Testis (tissue), 5 donors: ENCODE measurements at places on chromosomes 5 and 9. TPM values are rescaled to one million over a fixed set of nuclear protein-coding genes. Genes with fewer than 3 reads are reported as not detected.

- no peaks in the 10 kb centered on the region for H3K27me3 ChIP-seq
- no peaks in the 10 kb centered on the region for H3K36me3 ChIP-seq
- H3K27ac ChIP-seq: no peak overlapping the region
- no peaks in the 10 kb centered on the region for H3K4me1 ChIP-seq
- no peak for DNase-seq
- no peak overlapping the region for H3K4me3 ChIP-seq
These were observed 34.8 kb upstream of the FAM120A start for GRCh38 chr9:93416530-93417235.

GRCh38 chr5:13989832-13990231 lies 45.3 kb upstream of the DNAH5 start:
- DNase-seq: no peak
- H3K4me1 ChIP-seq: no peaks in the 10 kb centered on the region
- H3K27ac ChIP-seq: no peak overlapping the region
- no peak overlapping the region for H3K4me3 ChIP-seq
- H3K36me3 ChIP-seq: no peaks in the 10 kb centered on the region

DNA sequence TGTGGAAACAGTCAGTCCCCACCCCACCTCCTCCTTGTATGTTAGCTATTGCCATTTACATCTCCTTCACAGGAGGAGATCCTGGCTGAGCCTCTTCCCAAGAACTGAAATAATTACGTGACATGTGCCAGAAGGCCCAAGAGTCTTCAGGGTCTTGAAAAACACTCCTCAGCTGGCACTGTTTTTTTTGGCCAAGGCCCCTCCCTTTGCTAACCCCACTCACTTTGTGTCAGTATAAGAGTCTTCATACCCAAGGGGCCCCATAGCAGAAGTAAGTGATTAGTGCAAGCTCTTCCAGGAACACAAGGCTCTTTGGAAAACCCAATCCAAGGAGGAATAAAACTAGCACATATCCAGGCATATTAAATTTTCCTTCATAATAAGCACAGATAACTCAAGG lies 5.7 kb upstream of the LARP1 start:
- H3K27me3 ChIP-seq: no peaks in the 10 kb centered on the region
- H3K4me1 ChIP-seq: peaks cover 13% of the 10 kb centered on the region
- no peak for DNase-seq
- no peak overlapping the region for H3K4me3 ChIP-seq
- no peak overlapping the region for H3K27ac ChIP-seq

DNA sequence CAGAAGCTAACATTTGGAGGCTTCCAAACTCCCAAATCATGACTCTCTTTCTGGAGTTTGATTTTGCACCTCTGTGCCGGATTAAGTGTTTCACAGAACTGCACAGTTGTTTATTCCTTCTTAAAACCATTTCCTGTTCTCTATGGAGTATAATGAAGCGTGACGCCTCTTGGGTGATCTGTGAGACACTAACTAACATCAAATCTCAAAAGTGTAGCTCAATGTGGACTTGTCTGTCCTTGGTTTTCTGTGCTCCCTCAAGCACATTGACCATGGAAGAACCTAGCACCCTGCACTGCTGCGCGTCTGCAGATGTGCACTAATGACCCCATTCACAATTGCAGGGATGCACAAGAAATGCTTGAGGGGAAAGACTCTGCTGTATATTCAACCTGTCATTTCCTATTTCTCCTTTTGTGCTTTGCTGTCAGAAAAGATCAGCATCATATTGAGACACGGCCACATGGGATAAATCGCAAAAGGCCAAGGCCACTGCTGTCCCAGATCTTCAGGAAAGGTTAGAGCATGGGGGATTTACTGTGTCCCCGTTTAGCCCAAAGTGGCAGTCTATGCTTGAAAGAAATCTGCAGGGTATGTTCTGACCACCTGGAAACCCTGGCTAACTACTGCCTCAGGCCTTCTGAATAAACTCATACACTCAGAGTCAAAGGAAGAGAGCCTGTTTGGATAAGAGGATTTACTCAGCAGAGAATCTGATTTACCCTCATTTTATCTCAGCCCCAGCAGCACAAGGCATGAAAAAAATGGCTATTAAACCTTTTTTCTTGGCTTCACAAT lies 109.6 kb downstream of the BAAT start:
- DNase-seq: no peak
- no peaks in the 10 kb centered on the region for H3K36me3 ChIP-seq
- H3K27me3 ChIP-seq: no peaks in the 10 kb centered on the region
- no peak overlapping the region for H3K4me3 ChIP-seq

DNA sequence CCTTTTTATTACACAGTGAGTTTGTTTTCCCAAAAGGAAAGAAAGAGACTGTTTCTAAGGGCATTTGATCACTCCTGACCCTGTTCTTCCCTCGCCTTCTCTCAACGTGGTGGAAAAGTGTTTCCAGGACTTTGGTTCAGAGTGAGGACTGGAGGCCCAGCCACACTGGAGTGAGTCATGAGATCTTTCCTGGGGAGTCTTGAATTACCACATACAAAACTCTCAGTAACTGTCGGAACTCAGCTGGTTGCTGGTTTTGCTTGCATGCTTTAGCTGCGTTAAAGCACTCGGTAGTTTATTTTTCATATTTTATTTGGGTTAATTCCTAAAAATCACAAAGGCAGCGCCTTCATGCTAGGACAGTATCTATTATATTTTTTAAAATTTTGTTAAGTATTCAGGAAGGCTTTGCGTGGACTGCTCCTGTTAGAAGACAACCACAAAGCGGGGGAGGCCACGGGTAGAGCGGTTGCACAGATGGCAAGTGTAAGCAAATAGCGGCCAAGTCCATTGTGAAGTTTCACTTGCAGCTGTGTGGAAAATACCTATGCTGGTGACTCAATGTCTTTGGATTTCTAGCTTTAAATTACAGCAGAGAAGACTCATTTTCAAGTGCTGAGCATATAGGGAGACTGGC lies 77.7 kb downstream of the ARSB start:
- H3K4me1 ChIP-seq: peaks cover 7% of the 10 kb centered on the region
- no peaks in the 10 kb centered on the region for H3K36me3 ChIP-seq
- DNase-seq: no peak
- H3K27me3 ChIP-seq: no peaks in the 10 kb centered on the region

GRCh38 chr5:4479426-4479825 lies 660.7 kb upstream of the ADAMTS16 start:
- DNase-seq: no peak
- no peaks in the 10 kb centered on the region for H3K36me3 ChIP-seq
- no peaks in the 10 kb centered on the region for H3K4me1 ChIP-seq

DNA sequence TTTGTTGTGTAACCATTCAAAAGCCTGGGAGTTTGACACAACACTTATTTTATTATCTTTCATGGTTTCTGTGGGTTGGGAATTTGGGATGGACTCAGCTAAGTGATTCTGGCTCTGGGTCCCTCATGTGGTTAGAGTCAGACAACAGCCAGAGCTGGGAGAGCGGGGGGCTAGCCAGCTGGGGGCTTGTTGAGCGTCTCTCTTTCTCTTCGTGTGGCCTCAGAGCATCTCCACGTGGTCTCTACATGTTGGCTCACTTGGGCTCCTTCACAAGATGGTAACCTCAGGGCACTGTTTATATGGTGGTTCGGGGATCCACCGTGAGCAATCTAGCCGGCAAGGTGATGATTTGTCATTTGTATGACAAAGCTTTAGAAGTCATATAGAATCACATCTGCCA lies 73.6 kb downstream of the FSTL4 start:
- no peaks in the 10 kb centered on the region for H3K27me3 ChIP-seq
- no peaks in the 10 kb centered on the region for H3K4me1 ChIP-seq
- no peaks in the 10 kb centered on the region for H3K36me3 ChIP-seq
- DNase-seq: no peak
- no peak overlapping the region for H3K4me3 ChIP-seq

IL9 gene
- not detected for polyA plus RNA-seq

- DNase-seq: peak; percentile 32
- H3K36me3 ChIP-seq: no peaks in the 10 kb centered on the region
- H3K4me3 ChIP-seq: peak overlapping the region; percentile 49
These were observed 412 bp downstream of the FGF18 start for GRCh38 chr5:171419688-171420430.

GRCh38 chr5:109876941-109877669 lies 187.4 kb downstream of the MAN2A1 start:
- DNase-seq: no peak
- no peak overlapping the region for H3K4me3 ChIP-seq
- no peaks in the 10 kb centered on the region for H3K36me3 ChIP-seq

ST6GALNAC4 gene
- polyA plus RNA-seq: 10.3 TPM

GRCh38 chr5:82613891-82614290 lies 335.7 kb upstream of the RPS23 start:
- no peak for DNase-seq
- H3K4me3 ChIP-seq: no peak overlapping the region
- H3K27ac ChIP-seq: no peak overlapping the region
- no peaks in the 10 kb centered on the region for H3K27me3 ChIP-seq
- H3K36me3 ChIP-seq: no peaks in the 10 kb centered on the region

SLC46A2 gene
- polyA plus RNA-seq: 1.9 TPM

DNA sequence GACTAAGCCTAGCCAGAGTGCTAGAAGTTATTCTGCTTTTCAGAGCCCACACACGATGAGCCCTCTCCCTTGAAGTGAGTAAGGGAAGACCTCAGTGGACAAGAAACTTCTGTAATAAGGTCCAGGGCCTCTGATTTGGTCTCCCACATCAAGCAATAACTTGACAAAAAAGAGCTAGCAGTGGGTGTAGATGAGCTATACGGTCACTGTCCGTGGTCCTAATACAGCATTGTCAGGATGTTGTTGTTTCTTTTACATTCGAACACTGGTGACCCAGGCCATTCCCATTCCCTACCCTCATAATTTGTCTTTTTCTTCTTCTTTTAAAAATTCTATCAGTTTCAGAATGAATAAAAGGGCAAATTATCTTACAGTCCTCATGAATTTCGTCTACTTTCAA lies 5.2 kb downstream of the PCSK1 start:
- no peaks in the 10 kb centered on the region for H3K4me1 ChIP-seq
- no peak for DNase-seq
- H3K36me3 ChIP-seq: no peaks in the 10 kb centered on the region
- no peak overlapping the region for H3K27ac ChIP-seq

GRCh38 chr5:144156767-144157171 lies 13.7 kb downstream of the YIPF5 start:
- no peaks in the 10 kb centered on the region for H3K36me3 ChIP-seq
- no peaks in the 10 kb centered on the region for H3K27me3 ChIP-seq
- no peak for DNase-seq
- no peak overlapping the region for H3K4me3 ChIP-seq
- no peaks in the 10 kb centered on the region for H3K4me1 ChIP-seq

DNA sequence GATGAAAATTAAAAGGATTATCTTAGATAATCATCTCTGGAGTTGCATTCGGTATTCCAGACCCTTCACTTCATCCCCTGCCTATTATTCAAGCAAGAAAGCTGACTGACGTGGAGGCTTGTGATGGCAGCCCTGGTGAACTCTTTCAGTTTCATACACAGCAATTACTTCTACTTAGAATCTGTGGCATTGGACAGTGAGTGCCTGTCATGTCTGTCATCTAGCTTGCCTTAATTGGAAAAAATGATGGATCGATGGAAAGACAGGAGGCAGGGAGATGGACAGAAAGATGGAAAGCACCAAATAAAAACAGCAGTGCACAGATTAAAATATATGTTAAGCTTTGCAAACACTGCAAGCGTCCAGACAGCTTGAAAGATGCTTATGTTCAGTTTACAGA lies 1371.0 kb upstream of the CDH6 start:
- no peak overlapping the region for H3K27ac ChIP-seq
- H3K27me3 ChIP-seq: no peaks in the 10 kb centered on the region
- no peak for DNase-seq
- no peaks in the 10 kb centered on the region for H3K36me3 ChIP-seq
- no peak overlapping the region for H3K4me3 ChIP-seq

DNA sequence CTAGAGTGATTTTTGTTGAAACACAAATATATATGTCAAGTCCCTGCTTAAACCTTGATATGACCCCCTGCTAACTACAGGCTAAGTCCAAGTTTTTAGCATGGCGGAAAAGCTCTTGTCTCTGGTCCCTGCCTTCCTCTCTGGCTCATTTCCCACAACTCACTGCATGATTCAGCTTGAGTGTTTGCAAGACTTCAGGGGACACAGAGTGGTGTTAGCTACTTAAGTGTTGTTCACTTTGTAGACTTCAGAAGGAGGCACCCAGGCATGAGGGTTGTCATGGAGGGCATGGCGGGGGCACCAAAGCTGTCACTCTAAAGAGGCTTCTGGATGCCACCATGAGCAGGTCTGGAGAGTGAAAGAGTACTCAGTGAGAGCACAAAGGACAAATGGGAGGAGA lies 362.4 kb upstream of the ACTBL2 start:
- no peak for DNase-seq
- no peak overlapping the region for H3K4me3 ChIP-seq
- H3K36me3 ChIP-seq: no peaks in the 10 kb centered on the region
- H3K27me3 ChIP-seq: no peaks in the 10 kb centered on the region

DNA sequence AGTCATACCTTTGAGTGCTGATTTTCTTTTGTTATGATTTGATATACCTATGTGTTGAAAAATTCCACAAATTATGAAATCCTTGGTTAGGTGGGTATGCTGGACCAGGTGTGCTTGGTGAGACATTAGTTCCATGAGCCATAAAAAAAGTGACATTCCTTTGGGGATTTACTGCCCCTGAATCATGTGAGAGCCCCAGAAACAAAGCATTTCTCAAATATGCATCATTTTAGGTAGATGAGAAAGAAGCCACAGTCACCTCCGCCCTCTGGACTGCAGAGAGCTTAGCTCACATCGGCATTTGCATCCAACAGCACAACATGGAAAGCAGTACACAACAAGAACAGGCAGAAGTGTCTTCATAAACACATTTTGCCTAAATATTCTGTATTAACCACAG lies 55.3 kb downstream of the DAP start:
- H3K27ac ChIP-seq: no peak overlapping the region
- H3K4me3 ChIP-seq: no peak overlapping the region
- DNase-seq: no peak
- H3K27me3 ChIP-seq: no peaks in the 10 kb centered on the region
- H3K36me3 ChIP-seq: no peaks in the 10 kb centered on the region

DNA sequence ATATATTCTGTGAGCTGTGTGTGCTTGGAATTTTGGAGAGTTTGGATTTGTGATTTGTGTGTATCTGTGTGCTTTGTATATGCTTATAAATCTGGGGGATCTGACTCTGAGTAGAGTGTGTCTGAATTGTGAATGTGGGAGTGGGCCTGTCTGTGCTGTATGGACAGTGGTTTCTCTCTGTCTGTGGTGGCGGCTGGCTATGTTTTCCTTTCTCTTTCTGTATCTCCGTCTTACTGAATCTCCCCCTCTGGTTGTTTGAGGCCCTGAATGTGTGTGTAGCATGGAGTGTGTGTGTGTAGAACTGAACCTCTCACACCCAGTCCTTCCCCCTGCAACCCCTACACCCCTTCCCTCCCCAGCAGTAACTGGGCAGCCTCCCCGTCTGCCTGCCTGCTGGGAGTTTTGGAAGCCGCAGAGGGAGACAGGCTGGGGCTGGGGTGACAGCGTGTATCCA lies 4.7 kb downstream of the CXXC5 start:
- DNase-seq: no peak
- H3K27ac ChIP-seq: no peak overlapping the region
- H3K4me3 ChIP-seq: no peak overlapping the region
- H3K36me3 ChIP-seq: no peaks in the 10 kb centered on the region
- H3K4me1 ChIP-seq: peaks cover 66% of the 10 kb centered on the region

AQP7 gene
- polyA plus RNA-seq: 55.6 TPM

ZDHHC11B gene
- polyA plus RNA-seq: 4.6 TPM

PROB1 gene
- 1.5 TPM for polyA plus RNA-seq

PAPPA gene
- 4.1 TPM for polyA plus RNA-seq

- DNase-seq: no peak
- H3K4me1 ChIP-seq: no peaks in the 10 kb centered on the region
- H3K27me3 ChIP-seq: no peaks in the 10 kb centered on the region
These were observed 39.8 kb downstream of the WDR41 start for GRCh38 chr5:77452351-77452750.

GRCh38 chr5:176334031-176334770 lies 27.4 kb downstream of the KIAA1191 start:
- H3K36me3 ChIP-seq: no peaks in the 10 kb centered on the region
- peaks cover 4% of the 10 kb centered on the region for H3K4me1 ChIP-seq
- no peak for DNase-seq
- no peak overlapping the region for H3K27ac ChIP-seq

ZNF354C gene
- 4.0 TPM for polyA plus RNA-seq
